ENCODE measurements at places on chromosomes 11 and 22. TPM values are rescaled to one million over a fixed set of nuclear protein-coding genes. Genes with fewer than 3 reads are reported as not detected.

ARAP1 gene
- total RNA-seq = 76.8 TPM

CARNS1 gene
- under 0.01 TPM for total RNA-seq

RAB1B gene
- 64.1 TPM for total RNA-seq

TMEM191B gene
- not detected for total RNA-seq

ARHGAP42 gene
- 7.1 TPM for total RNA-seq

TRPC6 gene
- total RNA-seq = 10.7 TPM

GPHA2 gene
- not detected for total RNA-seq

BTG4 gene
- total RNA-seq = not detected

APOL2 gene
- total RNA-seq = 39.4 TPM

RIMBP3B gene
- under 0.01 TPM for total RNA-seq

FADS2 gene
- 80.0 TPM for total RNA-seq

SPDYC gene
- not detected for total RNA-seq

WBP2NL gene
- total RNA-seq = not detected

SLC15A3 gene
- total RNA-seq = 4.6 TPM

CDC45 gene
- total RNA-seq = 12.2 TPM

Data from lung microvascular endothelial cell (primary cell).